Hypothalamus (tissue), 51 donors: ENCODE measurements at places on chromosomes 11 and 22.

GRCh38 chr11:62463121-62463542 lies 44.3 kb downstream of the SCGB1A1 start:
- no peak for DNase-seq

- DNase-seq, result no peak
Observed at GRCh38 chr22:25566898-25567235, 2.4 kb downstream of the GRK3 start.

DNA sequence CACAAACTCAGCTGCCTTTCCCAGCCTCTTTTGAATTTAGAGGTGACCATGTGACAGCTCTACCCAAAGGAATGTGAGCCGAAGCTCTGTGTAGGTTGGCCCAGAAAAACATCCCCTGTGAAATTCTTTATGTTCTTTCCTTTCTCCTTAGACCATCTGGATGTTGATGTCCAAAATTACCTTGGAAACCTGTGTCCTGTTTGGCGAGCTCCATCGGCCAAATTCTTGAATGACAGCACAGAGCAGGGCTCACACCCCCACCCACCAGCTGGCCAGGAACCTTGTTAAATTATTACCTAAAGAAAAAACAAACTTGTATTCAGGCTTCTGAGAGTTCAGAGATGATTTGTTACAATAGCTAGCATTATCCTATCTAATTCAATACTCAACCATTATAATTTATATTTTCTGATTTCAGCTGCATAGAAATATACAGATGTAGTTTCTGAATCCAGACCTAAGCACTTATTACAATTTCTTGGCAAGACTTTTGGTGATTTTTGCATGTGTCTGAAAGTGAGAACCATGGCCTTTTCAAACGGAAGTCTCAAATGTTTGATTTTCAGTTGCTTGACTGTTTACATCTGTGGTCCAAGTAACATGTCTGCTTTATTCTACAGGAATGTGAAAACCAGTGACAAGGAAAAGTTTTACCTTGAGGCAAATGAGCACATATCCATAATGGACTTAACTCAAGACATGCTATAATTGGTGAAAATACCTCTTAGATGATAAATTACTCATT lies 554.2 kb downstream of the NTM start:
- no peak for DNase-seq

DNA sequence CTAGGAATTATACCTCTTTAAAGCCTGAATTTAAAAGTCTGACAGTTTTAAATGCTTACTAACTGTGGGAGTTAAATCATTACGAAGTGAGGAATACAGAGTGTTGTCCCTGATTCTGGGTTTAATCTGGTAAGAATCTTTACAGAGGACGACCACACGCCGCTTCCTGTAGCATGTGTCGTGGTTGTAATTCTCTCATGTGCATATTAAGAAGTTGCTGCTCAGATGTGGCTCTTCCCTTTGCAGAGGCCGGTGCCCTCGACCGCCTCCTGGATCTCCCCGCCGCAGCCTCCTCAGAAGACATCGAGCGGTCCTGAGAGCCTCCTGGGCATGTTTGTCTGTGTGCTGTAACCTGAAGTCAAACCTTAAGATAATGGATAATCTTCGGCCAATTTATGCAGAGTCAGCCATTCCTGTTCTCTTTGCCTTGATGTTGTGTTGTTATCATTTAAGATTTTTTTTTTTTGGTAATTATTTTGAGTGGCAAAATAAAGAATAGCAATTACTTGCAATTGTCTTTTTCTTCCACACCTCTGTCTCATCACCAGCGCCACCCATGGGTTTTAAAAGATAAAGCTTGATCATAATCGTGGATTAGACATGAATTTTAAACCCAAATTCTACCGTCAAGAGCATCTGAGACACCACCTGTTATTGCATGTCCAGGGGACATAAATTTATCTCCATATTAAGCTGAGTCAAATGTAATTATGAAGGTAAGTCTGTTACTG lies 6.5 kb downstream of the GAL start:
- no peak for DNase-seq
